Stimulated activated CD8-positive, alpha-beta memory T cell treated with anti-CD3 and anti-CD28 coated beads, Interleukin-15, amount 100 ng/mL, for 1 hour (primary cell): ENCODE measurements at places on chromosomes 7 and 10.

- no peak for DNase-seq
Measured at GRCh38 chr10:48184224-48184623, 90.3 kb downstream of the FRMPD2 start.

DNA sequence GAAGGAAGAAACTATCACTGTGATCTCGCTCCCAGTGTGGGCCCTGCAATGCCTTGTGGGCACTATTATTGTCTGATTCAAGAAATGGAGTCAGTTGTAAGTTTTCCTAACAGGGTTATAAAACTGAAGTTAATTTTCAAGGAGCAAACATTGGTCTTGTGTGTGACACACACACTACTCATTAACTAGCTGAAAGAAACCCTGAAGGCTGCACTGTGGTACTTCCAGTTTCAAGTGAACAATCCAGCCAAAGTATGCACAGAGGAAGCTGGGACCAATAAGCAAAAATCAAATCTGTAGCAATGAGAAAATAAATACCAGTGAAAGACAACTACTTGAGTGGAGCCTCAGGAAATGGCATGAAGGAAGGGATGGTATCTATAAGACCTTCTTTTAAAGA lies 506.6 kb upstream of the POT1 start:
- DNase-seq = no peak

- DNase-seq = no peak
Measured at GRCh38 chr7:36563706-36564327, 160.5 kb downstream of the AOAH start.

DNA sequence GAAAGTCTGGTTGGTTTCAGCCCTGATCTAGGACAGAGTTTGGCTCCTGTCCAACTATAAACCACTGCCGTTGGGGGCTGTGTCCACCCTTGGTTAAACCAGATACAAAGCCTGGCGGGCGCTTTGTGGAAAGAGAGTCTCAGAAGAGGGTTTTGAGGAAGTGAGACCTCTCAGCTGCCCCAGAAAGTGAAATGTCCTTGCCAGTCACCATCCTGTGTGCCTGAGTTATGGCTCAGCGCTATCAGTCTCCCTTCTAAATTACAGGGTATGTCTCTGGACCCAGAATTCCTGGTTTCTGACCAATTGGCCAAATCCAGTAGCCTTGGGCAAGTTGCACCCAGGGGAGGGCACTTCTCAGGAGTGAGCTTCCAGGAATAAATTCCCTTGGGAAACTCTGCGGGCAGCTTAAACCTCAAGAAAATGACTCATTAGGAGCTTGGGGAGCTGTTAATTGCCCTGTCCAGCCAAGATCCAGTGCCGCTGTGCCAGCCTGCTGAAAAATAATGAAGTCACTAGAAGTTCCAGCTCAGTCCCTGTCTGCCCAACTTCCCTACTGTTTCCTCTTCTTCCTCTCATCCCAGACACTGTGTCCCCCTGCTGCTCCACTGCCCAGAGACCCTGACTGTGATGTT lies 66.7 kb upstream of the PDZD8 start:
- no peak for DNase-seq

- DNase-seq = no peak
Measured at GRCh38 chr7:2800931-2801688, 43.0 kb downstream of the GNA12 start.

- DNase-seq = no peak
Measured at GRCh38 chr10:23258516-23258915, 66.4 kb downstream of the PTF1A start.

DNA sequence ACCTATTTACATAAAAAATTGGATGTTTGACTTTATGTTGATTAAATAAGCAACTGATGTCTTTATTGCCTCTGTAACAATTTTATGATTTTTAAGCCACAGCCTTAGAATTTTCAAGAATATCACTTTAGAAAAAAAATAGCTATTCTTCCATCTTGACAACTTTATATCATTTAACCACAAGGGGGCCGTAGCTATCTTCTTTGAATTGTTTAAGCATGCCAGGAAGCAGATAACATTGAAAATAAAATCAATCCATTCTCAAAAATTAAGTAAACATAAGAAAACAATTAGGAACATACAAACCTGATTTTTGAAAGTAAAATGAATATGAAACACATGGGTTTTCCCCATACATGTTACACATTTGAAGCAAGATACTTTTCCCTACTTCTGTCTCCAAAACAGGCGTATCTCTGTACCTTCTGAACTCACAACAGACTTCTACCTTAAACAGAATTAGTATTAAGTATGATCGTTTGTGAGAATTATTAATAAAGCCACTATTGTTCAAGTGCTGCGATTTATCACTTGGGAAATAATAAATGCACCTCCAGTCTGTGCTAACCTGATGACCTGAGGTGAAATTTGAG lies 209.0 kb downstream of the CACNA2D1 start:
- DNase-seq = no peak
